Epithelial cell of proximal tubule (primary cell): ENCODE measurements at places on chromosomes 12 and 14.

GRCh38 chr14:72243309-72244293 is 311.4 kb downstream of the RGS6 start:
- DNase-seq = no peak

DNA sequence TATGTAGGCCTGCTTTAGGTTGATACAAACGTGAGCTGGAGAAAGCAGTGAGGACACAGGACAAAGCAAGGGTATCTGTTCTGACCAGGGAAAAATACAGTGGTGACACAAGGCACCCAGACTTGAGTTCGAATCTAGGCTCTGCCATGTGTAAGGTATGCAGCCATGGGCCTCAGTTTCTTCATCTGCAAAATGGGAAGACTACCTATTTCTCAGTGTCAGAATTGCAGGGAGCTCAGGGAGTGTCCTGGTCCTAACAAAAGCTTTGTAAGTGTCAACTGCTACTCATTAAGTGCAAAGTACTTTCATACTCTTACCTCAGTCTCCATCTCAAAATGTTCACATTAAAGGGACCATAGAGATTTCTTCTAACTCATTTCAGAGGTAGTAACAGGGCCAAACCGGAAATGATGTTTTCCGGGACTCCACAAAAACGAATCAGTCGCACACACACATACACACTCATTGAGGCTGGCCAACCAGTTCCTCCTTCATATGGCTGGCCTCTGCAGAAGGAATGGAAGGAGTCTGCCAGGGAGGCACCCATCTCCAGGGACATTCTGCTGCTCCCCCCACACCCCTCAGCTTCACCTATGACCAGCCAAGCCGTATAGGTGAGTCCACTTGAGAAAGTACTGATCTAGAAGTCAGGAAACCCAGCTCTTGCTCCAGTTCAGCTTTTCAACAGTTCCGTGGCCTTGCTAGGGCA is 7.8 kb downstream of the CTDSP2 start:
- DNase-seq = no peak

DNA sequence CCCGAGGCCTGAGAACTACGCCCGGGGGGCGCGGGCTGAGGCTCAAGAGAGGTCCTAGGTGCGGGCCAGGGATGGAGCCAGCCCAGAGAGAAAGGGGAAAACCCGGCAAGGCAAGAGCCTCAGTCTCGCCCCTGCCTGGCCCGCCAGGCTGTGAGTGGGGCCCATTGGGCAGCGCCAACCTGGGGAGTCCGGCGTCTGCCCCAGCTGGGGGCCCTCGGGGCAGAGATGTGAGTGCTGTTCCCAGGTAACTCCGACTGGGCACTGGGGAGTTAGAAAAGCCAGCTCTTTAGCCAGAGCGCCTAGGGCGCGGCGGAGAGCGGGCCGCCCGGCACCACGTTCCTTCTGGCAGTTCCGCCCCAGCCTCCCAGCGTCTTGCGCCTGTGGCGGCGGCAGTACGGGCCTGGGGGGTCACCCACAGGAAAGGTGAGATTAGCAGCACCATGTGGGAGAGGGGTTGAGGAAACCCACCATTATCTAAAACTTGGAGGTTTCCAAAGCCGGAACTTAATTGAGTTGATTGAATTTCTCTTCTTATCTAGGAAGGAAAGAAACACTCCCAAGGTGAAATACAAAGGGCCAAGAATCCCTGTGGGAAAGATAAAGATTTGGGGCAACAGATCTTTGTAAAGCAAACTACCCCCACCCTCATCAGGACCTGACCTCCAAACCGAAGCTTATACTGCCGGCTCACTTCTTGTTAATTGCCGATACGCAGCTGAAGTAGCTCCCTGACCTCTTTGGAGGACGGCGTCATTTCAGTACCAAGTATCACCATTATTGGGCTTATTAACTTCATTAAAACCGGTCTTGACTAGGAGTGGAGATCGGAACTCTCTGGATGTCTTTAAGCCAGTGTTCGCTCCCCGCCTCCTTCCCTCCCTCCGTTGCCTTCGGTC is 11.6 kb downstream of the OTX2 start:
- DNase-seq = no peak

GRCh38 chr14:64919215-64919614 is 5.0 kb downstream of the CHURC1 start:
- no peak for DNase-seq

DNA sequence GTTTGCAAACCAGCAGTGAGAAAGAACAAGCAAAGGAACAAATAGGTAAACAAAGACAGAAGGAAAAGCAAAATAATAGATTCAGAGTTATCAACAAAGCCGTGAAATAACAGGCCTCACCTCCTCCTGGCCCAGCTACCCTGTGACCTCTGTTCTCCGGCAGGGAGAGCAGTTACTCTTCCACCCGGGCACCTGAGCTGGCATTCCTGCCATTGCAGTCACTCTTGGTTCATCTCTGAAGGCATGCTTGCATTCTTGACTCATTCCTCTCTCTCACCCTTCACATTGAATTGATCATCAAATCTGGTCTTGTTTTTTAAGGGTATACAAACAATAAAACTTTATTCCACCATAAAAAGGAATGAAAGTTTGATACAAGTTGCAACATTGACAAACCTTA is 95.1 kb downstream of the TTC8 start:
- DNase-seq = peak; percentile 43

GRCh38 chr14:23793532-23793931 is 157.4 kb downstream of the DHRS2 start:
- DNase-seq = no peak

DNA sequence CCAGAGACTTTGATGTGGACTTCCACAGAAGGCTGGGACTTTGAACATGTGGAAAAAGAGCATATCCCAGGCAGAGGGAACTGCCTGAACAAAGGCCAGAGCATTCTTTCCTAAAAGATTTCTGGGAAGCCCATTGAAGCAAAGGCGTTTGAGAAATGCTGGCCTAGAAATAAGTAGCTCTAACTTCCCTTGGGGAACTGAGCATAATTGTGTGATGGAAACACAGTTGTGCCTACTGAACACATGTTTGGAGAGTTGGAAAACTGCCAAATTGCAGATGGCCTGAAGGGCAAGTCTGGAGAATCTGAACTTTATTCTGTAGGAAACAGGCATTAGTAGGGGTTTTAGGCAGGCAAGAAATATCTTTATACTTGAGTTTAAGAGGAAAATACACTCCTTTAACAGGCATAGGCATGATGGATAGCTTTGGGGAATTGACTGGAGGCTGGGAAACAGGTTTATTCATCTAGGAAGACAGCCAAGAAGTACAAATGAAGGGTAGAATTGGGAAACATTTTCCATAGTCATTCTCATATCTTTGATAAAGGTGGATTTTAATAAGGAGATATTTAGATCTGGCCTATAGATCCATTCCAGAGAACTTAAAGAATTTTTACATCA is 134.1 kb downstream of the TPH2 start:
- no peak for DNase-seq

GRCh38 chr14:83291714-83292113 is 1758.1 kb upstream of the SEL1L start:
- DNase-seq = no peak

DNA sequence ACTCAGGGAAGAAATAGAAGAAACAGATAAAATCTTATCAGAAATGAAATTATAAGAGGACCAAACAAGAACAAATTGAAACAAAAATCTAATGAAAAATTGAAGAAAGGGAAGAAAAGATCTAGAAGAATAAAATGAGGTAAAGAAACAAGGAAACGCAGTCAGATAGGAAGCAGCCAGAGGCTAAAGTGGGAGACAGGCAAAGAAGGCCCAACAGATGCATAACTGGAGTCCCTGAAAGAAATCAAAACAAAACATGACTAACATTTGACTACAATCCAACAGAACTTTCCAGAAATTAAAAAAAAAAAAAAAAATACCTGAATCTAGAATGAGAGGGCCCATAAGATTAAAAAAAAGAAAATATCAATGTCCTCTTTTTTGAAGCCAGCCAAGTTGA is 65.6 kb downstream of the AMN start:
- no peak for DNase-seq

GRCh38 chr12:7242176-7243101 is 53.0 kb downstream of the PEX5 start:
- no peak for DNase-seq
